Brain microvascular endothelial cell (primary cell): ENCODE measurements at places on chromosomes 2 and 18.

DNA sequence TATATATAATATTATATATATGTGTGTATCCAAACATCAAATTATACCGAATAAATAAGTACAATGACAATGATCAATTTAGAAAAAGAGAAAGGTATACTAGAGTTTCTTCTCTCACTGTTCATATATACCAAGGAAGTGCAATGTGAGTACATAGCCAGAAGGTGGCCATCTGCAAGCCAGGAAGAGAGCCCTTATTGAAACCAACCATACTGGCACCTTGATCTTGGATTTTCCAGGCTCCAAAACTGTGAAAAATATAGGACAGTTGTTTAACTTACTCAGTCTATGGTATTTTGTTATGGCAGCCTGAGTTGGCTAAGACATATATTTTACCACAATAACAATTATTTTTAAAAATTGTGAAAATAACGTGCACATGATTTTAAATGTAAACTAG, 1490.2 kb upstream of the SLC39A10 start:
- DNase-seq, result no peak

DNA sequence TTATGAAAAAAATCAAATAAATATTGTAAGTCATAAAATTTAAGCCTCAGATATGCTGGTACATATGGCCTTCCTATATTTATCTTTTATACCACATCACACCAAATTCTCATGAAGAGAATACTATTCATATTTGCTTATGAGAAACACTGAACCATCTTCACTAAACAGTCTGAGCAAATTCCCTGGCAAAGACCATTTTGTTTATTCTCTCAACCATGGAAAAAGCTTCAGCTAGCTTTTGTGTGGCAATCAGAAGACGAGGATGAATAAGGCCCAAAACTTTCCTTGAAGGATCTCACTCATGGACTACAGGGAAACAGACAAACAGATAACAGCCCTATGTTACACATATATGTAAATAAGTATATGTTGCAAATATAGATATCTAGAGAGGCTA, 252.1 kb downstream of the TMX3 start:
- DNase-seq, result no peak

DNA sequence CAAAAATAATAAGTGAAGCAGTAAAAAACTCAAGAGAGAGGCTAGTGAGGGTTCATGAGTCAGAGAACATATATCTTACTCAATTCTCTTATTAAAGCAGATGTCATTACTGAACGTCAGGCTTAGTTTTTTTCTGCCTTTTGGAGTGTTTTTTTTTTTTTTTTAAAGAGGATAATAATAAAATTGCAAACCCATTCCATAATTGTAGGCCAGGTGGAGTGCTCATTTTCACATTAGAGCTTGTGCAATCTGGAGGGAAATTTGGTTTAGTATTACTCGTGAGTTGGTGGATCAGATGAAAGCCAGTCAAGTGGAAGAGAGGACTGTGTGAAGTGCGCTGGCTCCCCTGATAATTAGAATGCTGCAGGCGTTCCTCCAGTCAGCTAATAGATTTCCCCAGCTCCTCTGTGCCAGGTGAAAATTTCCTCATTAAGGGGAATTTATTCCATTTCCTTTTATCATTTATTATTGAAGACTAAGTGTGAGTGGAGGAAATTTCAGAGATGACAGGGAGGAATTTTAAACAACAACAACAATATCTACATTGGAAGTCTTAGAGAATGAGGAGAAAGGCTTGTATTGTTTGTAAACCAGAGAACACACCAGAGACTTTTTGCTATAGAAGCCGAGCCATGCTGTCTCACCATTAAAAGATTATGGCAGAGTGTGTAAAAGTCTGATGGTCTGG, 74.6 kb downstream of the CPS1 start:
- no peak for DNase-seq

DNA sequence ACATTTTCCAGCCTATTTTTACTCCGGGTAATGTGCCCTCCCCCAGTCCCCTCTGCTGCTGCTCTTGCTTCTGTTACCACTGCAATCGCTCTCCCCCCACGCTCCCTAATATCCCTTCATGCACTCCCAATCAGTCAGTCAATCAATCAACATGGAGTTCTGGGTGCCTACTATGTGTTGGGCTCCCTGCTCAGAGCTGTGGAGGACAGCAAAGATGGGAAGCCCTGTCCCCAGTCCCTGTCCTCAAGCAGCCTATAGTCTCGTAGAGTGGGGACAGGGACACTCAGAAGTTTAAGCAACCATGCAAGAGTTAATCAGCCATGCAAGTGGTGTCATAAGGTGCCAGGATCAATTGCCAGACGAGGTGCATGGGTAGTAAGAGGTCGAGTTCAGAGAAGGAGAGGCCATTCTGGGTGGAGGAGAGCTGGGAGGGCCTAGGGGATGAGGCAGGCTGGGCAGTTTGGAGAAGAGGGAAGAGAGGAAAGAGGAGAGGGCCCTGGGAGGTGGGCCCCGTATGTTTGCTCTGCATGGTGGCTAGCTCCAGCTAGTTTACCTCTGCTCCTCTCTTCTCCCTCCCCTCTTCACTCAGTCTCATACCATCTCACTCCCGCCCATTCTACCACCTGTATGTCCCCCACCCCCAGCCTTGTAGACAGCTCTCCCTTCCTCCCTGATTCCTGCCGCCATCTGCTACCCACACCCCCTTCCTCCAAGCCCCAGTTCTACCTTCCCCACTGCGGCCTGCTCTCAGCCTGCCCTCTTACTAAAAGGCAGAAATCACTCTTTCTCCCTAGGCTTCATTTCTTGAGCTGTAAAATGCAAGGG, 3.9 kb downstream of the ASIC4 start:
- DNase-seq, result no peak

- no peak for DNase-seq
Measured at GRCh38 chr2:239496700-239497099, 95.9 kb upstream of the HDAC4 start.

DNA sequence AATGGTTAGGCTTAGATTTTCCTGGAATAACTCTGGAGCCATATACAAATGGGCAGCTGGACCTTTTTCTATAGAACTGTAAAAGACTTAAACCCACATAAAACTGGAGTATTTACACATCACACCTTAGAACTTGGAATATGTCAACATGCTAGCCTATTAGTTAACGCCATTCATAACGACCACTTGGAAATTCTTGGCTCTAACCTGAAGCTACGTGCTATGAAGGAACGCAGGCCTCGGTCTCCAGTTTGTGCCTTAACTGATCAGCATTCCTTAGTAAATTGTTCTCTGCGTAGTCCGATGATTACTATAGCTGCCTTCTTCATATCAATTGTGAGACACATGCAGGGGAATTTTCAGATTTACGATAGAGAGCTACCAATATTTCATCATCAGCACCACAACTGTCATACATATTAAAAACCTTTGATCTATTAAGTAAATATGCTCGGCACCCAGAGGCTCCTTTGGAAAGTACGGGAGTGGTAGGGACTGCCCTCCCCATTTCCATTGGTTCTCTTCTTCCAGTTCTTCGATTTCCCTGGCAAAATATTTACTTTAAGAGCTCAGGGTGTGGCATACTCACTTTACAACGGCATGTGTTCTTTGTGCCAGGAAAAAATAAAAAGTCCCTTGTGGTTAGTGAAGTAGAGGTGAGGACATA, 17.5 kb upstream of the CCL20 start:
- no peak for DNase-seq

DNA sequence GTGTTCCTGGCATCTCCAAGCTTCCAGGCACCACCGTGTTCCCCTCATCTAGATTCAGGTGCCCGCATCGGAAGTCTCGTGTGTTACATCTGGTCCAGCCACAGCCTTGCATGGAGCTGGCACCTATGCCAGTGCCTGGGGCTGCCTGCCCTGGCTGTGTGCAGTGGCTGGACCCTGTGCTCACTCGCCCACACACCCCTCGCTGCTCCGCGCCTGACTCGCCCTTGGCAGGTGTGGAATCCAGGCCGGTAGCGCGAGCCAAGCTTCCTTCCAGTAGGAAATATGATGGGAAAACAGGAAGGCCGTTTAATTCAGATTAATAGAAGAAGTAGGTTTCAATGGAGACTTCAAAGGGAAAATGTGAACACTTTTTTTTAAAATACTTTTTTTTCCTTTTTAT, 78.0 kb downstream of the PTPN4 start:
- no peak for DNase-seq
